ENCODE measurements at places on chromosomes 1 and 21. TPM values are rescaled to one million over a fixed set of nuclear protein-coding genes. Genes with fewer than 3 reads are reported as not detected.

OR10T2 gene
- total RNA-seq: not detected

SUSD4 gene
- 0.03 TPM for total RNA-seq

GRCh38 chr1:152870831-152871730 is 7.0 kb upstream of the SMCP start:
- no peaks in the 10 kb centered on the region for H3K36me3 ChIP-seq
- DNase-seq: no peak
- no peaks in the 10 kb centered on the region for H3K4me1 ChIP-seq
- H3K27me3 ChIP-seq: 0 out of 2 replicates have a peak, but pooled peaks cover 3% of the 10 kb centered on the region
- no peak overlapping the region for H3K4me3 ChIP-seq

- no peak overlapping the region for H3K4me3 ChIP-seq
- peaks cover 16% of the 10 kb centered on the region for H3K27me3 ChIP-seq
- H3K4me1 ChIP-seq: no peaks in the 10 kb centered on the region
- DNase-seq: no peak
- no peak overlapping the region for H3K27ac ChIP-seq
These were observed 149.1 kb downstream of the NOS1AP start for GRCh38 chr1:162218546-162218945.

DNA sequence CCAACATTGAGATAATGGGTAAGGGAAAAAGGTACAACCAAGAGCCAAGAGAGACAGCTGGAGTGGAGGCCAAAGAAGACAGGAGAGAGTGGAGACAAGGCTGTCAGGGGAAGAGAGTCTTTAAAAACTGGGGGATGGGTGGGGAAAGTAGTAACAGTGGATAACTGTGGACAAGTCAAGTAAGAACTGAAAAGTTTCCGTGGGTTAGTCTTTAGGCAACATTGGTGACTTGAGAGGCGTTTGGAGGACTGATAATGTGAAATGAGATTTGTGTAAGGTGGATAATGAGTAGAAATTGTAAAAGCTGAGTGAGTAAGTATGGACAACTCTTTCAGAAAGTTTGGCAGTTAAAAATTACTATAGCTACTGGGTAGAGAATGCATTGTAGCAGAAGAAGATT is 10.4 kb downstream of the PPP2R5A start:
- H3K36me3 ChIP-seq: no peaks in the 10 kb centered on the region
- no peak overlapping the region for H3K4me3 ChIP-seq
- peaks cover 6% of the 10 kb centered on the region for H3K4me1 ChIP-seq
- no peak for DNase-seq
- H3K27ac ChIP-seq: no peak overlapping the region

DNA sequence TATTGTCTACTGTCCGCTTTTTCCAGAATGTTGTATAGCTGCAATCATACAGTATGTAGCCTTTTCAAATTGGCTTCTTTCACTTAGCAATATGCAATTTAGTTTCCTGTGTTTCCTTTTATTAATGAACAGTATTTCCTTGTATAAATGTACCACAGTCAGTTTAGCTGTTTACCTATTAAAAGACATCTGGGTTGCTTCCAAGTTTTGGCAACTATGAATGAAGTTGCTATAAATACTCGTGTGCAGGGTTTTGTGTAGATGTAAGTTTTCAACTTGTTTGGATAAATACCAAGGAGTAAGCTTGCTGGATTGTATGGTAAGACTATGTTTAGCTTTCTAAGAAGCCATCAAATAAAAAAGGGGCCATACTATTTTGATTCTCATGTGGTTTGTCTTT is 24.4 kb upstream of the KCNJ6 start:
- no peaks in the 10 kb centered on the region for H3K4me1 ChIP-seq
- no peak overlapping the region for H3K27ac ChIP-seq
- no peak overlapping the region for H3K4me3 ChIP-seq
- no peaks in the 10 kb centered on the region for H3K27me3 ChIP-seq
- DNase-seq: no peak

GRCh38 chr21:27023186-27023585 is 56.3 kb upstream of the ADAMTS5 start:
- H3K36me3 ChIP-seq: no peaks in the 10 kb centered on the region
- H3K27me3 ChIP-seq: no peaks in the 10 kb centered on the region
- no peak for DNase-seq
- peaks cover 25% of the 10 kb centered on the region for H3K4me1 ChIP-seq
- H3K4me3 ChIP-seq: no peak overlapping the region

- H3K4me1 ChIP-seq: peaks cover 63% of the 10 kb centered on the region
- H3K36me3 ChIP-seq: peaks cover 24% of the 10 kb centered on the region
- no peak for DNase-seq
These were observed 678 bp upstream of the PTTG1IP start for GRCh38 chr21:44874240-44874496.

- H3K36me3 ChIP-seq: no peaks in the 10 kb centered on the region
- H3K27ac ChIP-seq: no peak overlapping the region
- no peak overlapping the region for H3K4me3 ChIP-seq
- H3K4me1 ChIP-seq: no peaks in the 10 kb centered on the region
- peaks cover 29% of the 10 kb centered on the region for H3K27me3 ChIP-seq
These were observed 55.0 kb upstream of the SYT6 start for GRCh38 chr1:114208714-114209113.

DNA sequence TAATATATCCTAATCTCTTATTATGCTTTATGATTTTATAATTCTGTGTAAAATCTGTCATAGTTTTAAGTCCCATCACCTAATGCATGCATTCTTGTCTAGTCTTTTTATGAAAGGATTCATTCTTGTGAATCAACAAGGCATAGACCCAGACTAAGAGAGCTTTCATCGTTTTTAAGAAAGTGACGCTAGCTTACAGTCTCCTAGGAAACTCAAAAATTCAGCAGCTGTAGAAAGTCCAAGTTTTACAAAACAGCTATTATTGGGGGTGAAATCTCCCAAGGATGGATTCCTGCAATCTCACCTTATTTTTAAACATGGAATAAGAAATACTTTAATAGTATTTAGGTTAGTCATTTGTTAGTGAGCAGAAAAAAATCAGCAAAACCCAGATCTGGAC is 104.7 kb downstream of the NCAM2 start:
- no peak overlapping the region for H3K27ac ChIP-seq
- H3K27me3 ChIP-seq: no peaks in the 10 kb centered on the region
- H3K4me1 ChIP-seq: no peaks in the 10 kb centered on the region
- no peak for DNase-seq
- H3K36me3 ChIP-seq: no peaks in the 10 kb centered on the region

DNA sequence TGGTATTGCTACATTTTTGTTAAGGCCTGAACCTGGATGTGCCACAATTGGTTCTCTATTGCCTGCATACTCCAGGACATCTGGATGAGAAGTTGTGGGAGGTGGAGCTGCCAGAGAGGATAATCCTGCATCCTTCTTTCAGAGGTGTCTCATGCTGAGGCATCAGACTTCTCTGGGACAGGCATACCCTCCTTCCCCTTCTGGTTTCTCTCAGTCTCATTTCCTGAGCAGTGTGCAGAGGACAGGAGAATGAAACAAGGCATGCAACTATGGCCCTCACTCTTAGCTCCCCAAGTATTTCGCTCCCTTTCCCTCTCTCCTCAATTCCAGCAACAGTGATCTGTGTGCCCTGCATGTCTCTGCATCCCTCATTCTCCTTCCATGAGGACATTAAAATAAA is 7.6 kb upstream of the RGSL1 start:
- H3K4me1 ChIP-seq: no peaks in the 10 kb centered on the region
- H3K4me3 ChIP-seq: no peak overlapping the region
- H3K36me3 ChIP-seq: no peaks in the 10 kb centered on the region
- H3K27me3 ChIP-seq: no peaks in the 10 kb centered on the region

DNA sequence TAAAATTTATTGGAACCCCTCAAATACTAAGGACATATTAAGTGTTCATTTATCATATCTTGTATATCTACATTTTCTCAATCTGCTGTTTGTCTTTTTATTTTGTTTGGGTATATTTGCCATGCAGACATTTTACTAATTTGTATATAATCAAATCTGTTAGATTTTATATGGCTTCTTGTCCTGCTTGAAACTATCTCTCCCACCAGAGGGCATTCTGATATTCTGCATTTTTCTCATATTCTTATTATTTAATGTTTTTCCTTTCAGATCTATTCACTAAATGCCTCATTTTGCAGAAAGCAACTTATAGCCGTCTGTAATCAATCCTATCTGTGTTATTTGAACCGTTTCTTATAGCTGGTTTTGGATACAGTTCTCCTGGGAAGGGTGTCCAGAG is 745.5 kb downstream of the LRRIQ3 start:
- H3K36me3 ChIP-seq: no peaks in the 10 kb centered on the region
- H3K4me1 ChIP-seq: no peaks in the 10 kb centered on the region
- no peak overlapping the region for H3K27ac ChIP-seq

DNA sequence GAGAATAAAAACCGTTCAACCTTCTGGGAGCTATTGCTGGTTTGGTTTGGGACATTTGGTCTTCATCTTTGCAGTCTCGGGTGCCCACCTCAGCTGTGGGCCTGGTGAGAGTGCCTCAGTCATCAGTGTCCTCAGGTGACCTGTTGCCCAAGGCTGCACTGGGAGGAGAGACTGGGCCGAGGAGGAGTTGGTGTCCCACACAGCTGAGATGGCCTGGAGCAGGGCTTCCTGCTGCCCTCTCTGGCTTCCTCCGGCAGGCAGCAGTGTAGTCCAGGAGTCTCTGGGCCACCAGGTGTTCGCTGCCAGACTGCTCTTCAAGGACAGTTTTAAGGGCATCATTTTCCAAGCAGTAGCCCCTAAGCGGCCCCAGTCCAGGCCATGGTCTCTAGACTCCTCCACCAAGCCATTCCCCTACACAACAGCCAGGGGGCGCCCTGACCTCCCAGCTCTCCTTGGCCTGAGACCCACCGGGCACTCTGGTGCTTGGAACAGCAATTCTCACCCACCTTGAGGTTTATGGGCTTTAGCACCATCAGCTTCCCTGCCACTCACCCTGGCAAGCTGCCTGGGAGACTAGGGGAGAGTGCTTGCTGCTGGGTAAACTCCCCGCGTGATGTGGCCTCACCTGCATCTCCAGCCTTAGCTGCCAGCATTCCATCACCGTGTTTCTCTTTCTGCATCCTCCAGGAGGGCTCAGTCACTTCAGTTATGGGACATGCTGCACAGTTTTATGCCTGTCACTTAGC is 9.1 kb upstream of the SYTL1 start:
- H3K36me3 ChIP-seq: peaks cover 79% of the 10 kb centered on the region
- H3K27ac ChIP-seq: no peak overlapping the region
- no peak overlapping the region for H3K4me3 ChIP-seq
- no peaks in the 10 kb centered on the region for H3K27me3 ChIP-seq
- peak; percentile 55 for DNase-seq
- no peaks in the 10 kb centered on the region for H3K4me1 ChIP-seq

GRCh38 chr1:213041443-213041842 is 9.6 kb upstream of the RPS6KC1 start:
- H3K4me3 ChIP-seq: no peak overlapping the region
- no peaks in the 10 kb centered on the region for H3K4me1 ChIP-seq
- H3K27ac ChIP-seq: no peak overlapping the region
- H3K27me3 ChIP-seq: no peaks in the 10 kb centered on the region
- DNase-seq: no peak

Data from SJSA1 (cell line).